ENCODE measurements at places on chromosomes 5 and 9.

DNA sequence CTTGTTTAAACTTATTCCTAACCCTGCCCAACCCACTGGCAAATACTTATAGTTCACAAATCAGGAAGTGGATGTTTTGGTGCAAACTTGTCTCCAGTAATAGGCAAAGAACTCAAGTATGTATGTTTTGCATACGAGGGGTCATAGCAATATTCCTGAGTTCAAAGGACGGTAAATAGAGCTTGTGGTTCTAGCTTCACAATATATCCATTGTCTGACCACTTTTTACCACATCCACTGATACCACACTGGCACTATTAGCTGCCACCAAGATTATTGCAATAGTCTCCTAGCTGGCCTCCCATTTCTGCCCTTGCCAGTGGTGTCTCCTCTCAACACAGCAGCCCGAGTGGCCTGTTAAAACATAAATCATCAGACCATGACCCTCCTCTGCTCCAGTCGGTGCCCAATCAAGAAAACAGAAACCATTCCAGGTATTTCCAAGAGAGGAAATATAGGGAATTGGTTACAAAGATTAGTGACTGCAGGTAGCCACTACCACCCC is 17.0 kb downstream of the GRXCR2 start:
- DNase-seq: no peak

DNA sequence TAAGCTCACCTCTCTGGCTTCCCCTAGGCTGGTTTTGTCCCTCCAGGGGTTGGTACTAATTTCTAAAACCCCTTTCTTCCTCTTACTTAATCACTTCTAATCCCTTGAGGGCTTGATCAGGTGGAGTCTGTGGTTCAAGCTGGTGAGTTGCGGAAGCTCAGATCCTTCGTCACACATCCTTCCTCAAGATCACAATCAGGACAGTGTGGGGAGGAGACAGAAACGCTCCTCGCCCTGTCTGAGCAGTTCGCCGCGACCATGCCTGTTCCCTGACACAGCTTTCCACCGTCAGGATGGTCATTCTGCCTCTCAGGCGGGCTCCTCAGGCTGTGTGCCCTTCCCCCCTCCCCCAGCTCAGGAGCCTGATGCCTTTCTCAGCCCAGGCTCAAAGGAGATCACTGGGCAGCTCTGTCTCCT is 24.3 kb downstream of the CPLX2 start:
- DNase-seq: peak; percentile 48

GRCh38 chr5:177154003-177154643 is 20.6 kb downstream of the NSD1 start:
- DNase-seq: no peak

GRCh38 chr5:171335616-171336015 is 26.6 kb downstream of the TLX3 start:
- no peak for DNase-seq

- no peak for DNase-seq
Observed at GRCh38 chr5:141636106-141636412, 590 bp downstream of the HDAC3 start.

- no peak for DNase-seq
Observed at GRCh38 chr5:172834415-172835289, 601 bp downstream of the ERGIC1 start.

DNA sequence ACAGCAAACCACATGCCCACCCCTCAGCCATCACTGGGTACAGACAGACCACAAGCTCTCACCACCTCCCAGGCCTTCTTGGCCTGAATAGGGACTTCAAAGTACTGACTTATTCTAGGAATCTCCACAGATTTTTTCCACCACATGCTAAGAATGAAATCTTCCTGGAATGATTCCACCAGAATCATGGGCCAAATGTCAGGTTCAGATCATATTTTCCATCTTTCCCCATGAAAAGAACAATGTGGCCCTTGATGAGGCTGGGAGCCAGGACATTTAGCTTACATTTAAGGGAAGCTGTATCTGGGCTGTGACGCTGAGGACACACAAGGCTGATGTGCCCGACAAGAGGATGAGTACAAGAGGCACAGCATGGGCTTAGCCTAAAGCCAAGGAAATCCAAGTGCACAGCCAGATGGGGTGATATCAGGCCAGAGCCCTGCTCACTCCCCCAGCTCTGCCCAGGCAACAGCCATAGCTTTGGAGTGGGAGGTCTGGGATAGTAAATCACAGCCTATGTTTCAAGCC is 28.1 kb downstream of the ACSL6 start:
- no peak for DNase-seq

DNA sequence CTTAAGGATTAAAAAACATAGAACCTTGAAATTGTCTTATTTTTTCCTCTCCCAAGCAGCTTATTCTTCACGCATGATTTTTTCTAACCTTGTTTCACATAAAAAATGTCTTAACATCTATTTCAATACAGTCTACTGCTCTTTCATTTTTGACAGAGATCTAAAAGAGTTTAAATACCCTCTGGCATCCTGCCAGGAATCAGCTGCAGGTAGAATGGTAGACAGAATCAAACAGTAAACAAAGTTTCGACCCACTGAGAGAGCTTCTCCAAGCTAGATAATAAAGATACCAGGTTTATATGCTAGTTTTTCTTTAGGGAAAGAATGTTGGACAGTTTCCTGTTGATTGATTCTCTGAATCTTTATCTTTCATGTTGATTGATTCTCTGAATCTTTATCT is 555.8 kb upstream of the CDH9 start:
- no peak for DNase-seq

DNA sequence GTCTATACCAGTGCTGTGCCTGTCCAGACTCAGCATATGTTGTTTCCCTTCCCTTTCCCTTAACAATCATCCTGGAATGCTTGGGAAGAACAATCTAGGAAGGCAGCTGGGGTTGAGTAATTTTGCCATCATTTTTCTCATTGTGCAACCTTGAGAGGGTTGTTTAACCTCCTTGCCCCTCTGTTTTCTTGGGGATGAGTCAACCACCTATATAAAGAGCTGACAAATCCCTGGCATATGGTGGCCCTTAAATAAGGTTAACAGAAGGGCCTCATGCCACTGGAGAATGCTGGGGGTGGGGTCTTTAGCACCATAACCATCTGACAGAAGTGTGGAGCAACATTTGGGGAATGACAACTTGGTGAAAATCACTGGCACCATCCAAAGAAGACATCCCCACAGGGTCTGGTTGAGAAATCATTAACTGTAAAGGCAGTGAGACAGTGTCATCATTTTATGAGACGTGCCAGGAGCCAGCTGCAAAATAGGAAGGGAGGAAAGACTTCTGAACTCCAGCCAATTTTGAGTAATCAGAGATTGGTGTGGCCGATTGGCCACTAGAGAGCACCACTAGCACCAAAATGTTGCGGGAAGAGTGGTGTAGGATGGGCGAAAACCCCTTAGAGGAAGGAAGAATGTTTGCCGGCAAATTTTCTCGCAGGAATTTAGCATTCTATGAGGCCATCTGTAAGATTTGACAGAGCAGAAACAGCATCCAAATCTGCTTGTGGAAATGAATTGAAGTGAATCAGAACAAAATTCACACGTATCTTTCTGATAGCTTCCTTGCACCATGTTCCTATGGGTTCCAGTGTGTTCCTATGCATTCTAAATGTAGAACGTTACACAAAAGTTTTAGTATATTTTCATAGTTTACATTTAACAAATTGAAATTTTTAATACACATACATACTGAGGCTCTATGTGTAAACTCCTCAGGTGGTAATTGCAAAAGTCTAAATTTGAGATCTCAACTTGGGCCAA is 113.8 kb downstream of the MSX2 start:
- DNase-seq: no peak

DNA sequence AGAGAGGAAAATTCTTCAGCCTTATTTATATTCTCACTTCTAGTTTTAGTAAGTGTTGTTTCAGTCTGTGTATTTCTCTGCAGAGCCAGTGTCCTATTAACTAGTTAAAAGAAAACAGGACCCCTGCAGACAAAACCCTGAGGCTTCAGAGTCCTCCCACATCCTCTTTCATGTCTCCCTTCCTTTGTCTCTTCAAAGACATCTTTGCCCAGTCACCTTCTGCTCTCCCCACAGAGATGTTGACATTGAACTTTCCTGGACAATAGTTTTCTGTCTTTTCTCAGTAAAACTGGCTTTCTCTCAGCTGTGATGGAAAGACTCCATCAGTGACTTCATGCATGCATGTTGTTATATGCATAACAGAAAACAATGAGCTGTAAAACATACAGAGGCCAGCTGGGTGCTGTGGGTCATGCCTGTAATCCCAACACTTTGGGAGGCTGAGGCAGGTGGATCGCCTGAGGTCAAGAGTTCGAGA is 20.2 kb downstream of the GRAMD2B start:
- no peak for DNase-seq

DNA sequence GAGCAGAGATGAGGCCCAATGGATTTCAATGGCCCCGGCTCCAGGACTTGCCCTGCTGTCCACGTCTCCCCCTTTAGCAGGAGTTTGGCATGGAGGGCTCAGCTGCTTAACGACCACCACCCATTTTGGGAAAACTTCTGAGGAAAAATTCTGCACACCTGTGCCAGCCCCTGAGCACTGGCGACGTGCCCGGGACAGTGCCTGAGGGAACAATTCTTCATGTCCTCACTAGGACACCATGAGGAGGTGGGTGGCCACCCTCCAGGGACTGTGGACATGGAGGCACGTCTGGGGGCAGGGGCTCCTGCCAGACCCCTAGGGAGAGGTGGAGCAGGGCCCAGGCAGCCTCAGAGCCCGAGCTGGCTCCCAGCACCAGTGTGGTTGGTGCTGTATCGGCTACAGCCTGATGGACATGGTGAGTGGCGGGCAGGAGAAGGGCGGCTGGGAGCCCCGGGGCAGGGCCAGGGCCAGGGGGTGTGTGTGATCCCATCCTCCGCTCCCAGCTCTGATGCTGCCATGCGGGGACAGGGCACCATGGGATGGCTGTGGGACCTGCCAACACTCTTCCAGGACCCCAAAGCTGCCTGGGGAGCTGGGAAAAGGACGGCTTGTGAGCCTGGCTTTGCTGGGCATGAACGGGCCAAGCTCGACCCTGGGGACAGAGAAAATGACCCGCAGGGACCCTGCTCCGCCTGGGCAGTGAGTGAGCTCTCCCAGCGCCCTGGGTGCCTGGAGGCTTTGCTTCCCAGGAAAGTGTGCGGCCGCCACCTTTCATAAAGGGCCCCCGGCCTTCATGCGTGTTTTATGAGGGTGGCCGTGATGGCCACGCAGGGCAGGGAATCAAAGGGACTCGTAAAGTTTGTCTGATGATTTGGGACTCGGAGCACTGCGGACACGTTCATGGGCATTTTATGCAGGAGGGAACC is 3.6 kb upstream of the QSOX2 start:
- DNase-seq: no peak

- DNase-seq: no peak
Observed at GRCh38 chr5:75461679-75462078, 49.8 kb downstream of the CERT1 start.

GRCh38 chr5:56170557-56170956 is 62.6 kb downstream of the ANKRD55 start:
- no peak for DNase-seq

- DNase-seq: no peak
Observed at GRCh38 chr5:1878050-1878849, 4.5 kb downstream of the IRX4 start.

Measured in CD4-positive, alpha-beta T cell treated with Interleukin-15 for 4 hours (primary cell).